Naive thymus-derived CD8-positive, alpha-beta T cell (primary cell): ENCODE measurements at places on chromosomes 4 and X.

GRCh38 chr4:30904215-30904555 lies 184.0 kb downstream of the PCDH7 start:
- no peak for DNase-seq
- H3K4me1 ChIP-seq, result no peaks in the 10 kb centered on the region
- H3K36me3 ChIP-seq, result no peaks in the 10 kb centered on the region
- no peak overlapping the region for H3K4me3 ChIP-seq

GRCh38 chr4:158996669-158997074 lies 106.2 kb upstream of the RAPGEF2 start:
- no peak overlapping the region for H3K27ac ChIP-seq
- DNase-seq, result no peak
- no peaks in the 10 kb centered on the region for H3K36me3 ChIP-seq
- H3K27me3 ChIP-seq, result no peaks in the 10 kb centered on the region
- H3K4me3 ChIP-seq, result no peak overlapping the region
- H3K4me1 ChIP-seq, result no peaks in the 10 kb centered on the region

DNA sequence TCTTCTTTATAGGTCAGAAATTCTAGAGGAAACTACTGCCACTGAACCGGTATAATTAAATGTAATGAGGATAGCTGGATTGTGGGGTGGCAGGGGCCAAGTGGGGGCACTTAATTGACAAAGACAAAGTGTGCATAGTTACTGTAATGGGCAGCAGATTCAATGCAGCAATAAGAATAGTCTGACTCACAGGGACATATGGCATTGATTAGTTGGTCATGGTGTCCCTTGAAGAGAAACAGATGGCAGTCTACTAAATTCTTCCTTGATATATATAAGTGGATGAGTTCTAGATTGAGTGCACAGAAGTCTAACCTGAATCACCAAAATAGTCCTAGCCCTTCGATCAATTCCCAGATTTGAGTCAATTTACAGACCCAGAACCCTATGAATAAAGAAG lies 31.6 kb downstream of the ETDC start:
- no peak for DNase-seq
- peaks cover 74% of the 10 kb centered on the region for H3K4me1 ChIP-seq
- H3K36me3 ChIP-seq, result peaks cover 7% of the 10 kb centered on the region
- H3K27ac ChIP-seq, result no peak overlapping the region

GRCh38 chrX:103562801-103563200 lies 22.5 kb upstream of the TCEAL4 start:
- H3K36me3 ChIP-seq, result no peaks in the 10 kb centered on the region
- H3K27me3 ChIP-seq, result no peaks in the 10 kb centered on the region
- no peak overlapping the region for H3K4me3 ChIP-seq
- no peaks in the 10 kb centered on the region for H3K4me1 ChIP-seq
- no peak for DNase-seq

DNA sequence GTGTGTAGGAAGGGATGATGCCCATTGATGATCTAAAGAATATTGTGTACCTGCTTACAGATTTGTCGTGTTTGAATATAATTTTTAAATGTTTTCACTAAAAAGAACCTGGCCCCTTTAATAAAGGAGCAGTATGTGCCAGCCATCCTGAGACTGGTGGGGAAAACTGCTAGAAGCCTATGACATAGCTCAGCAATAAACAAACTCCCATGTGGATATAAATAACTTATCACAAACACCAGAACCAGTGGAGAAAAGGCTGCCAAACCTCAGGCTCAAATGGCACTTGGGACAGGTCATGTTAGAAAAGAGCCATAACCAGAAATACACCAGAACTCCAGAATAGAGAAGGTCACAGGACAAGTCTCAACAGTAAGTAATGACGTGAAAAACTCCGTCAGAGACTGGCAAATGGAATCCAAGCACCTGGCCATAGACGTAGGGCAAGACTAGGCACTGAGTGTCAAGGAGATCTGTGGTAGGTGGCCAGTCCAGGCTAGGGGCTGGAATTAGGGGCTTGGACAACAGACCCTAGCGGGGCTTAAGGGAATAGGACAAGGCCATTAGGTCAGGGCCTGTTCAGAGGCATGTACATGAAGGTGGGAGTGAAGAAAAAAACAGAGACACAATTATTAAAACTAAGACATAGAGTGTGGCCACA lies 11.7 kb upstream of the QRFPR start:
- no peak overlapping the region for H3K27ac ChIP-seq
- no peak for DNase-seq
- no peak overlapping the region for H3K4me3 ChIP-seq
- no peaks in the 10 kb centered on the region for H3K4me1 ChIP-seq
- H3K27me3 ChIP-seq, result peaks cover 23% of the 10 kb centered on the region

- no peak overlapping the region for H3K27ac ChIP-seq
- no peak overlapping the region for H3K4me3 ChIP-seq
- H3K4me1 ChIP-seq, result no peaks in the 10 kb centered on the region
- DNase-seq, result no peak
- no peaks in the 10 kb centered on the region for H3K36me3 ChIP-seq
These were observed 9.5 kb upstream of the BMP2K start for GRCh38 chr4:78766650-78767049.

GRCh38 chrX:134172588-134173259 lies 64.3 kb upstream of the CCDC160 start:
- peak; percentile 35 for DNase-seq
- H3K27ac ChIP-seq, result peak overlapping the region; percentile 56
- H3K4me1 ChIP-seq, result peaks cover 12% of the 10 kb centered on the region
- peak overlapping the region; percentile 90 for H3K4me3 ChIP-seq
- H3K27me3 ChIP-seq, result peaks cover 3% of the 10 kb centered on the region
- no peaks in the 10 kb centered on the region for H3K36me3 ChIP-seq

GRCh38 chr4:87541521-87541920 lies 12.3 kb upstream of the SPARCL1 start:
- DNase-seq, result no peak
- no peaks in the 10 kb centered on the region for H3K36me3 ChIP-seq
- H3K27ac ChIP-seq, result no peak overlapping the region
- no peaks in the 10 kb centered on the region for H3K27me3 ChIP-seq

DNA sequence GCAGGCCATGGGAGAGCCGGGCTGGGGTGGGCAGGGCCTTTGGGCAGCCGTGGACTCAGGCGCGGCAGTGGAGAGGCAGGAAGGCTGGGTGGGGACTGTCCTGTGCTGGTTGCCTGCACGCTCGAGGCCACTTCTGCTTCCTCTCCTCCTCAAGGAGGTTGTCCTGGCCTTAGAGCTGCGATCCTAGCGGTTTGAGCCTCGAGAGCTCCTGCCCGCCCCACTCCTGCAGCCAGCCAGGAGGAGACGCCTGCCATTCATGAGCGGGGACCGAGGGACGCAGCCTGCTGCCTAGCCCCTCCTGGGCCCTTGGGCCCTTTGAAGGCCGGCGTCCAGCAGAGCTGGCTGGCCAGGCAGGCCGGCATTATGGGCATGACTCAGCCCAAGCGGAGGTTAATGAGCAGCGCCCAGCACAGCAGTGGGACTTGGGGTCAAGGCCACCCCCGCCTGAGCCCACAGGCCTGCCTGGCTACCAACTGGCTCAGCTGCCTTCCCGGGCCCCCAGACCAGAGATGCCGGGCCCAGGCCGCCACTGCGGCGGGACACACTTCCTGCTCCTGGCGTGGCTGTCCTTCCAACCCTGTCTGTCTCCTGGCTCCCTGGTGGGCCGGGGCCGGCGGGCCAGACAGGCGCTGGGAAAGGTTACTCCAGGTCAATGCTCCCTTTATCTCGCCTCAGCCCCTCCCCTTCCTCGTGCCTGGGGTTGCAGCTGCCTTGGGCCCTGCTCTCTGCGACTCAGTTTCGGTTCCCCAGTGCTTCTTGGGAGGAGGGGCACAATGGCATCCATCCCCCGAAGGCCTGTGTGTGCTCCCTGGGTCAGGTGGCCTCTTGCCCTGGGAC lies 1.8 kb downstream of the ABCD1 start:
- H3K27ac ChIP-seq, result peak overlapping the region; percentile 57
- H3K4me3 ChIP-seq, result peak overlapping the region; percentile 64
- peak; percentile 16 for DNase-seq

DNA sequence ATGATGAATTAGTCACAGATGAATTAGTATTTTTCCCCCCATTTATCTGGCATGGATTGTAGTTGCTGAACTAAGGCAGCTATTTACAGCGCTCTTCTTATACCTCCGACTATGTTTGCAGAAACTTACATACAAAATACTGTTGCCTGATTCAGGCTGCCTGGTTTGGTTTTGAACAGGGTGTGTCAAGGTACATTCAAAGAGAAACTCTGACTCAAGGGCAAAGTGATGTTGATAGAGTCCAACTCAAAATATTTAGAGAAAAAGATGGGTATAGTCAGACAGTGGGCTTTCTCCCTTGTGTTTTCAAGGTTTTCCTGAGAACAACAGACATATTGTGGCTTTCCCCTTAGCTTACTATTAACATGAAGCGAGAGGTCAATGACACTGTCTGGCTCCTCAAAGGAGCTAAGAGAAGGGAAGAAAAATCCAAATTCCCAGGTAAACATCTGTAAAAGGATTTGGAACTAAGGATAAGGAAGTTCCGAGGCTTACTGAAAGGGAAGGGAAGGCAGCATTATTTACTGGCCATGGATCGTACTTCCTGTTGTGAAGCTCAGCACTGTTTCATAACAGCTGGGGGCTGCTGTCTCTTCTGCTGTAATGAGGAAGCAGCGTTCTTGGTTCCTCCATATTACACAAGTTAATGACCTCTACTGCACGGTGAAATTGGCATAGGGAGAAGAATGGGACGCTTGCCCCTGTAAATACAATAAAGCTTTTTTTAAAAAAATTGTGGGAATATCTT lies 30.9 kb downstream of the FAM9C start:
- H3K4me1 ChIP-seq, result peaks cover 70% of the 10 kb centered on the region
- no peaks in the 10 kb centered on the region for H3K36me3 ChIP-seq
- H3K27ac ChIP-seq, result peak overlapping the region; percentile 83
- peak overlapping the region; percentile 66 for H3K4me3 ChIP-seq
- no peak for DNase-seq

- H3K27me3 ChIP-seq, result no peaks in the 10 kb centered on the region
- no peak overlapping the region for H3K4me3 ChIP-seq
These were observed 1.6 kb downstream of the RPL34 start for GRCh38 chr4:108622022-108622421.

GRCh38 chr4:40486534-40486933 lies 143.1 kb downstream of the RBM47 start:
- no peaks in the 10 kb centered on the region for H3K27me3 ChIP-seq
- DNase-seq, result no peak
- peaks cover 8% of the 10 kb centered on the region for H3K36me3 ChIP-seq
- no peak overlapping the region for H3K27ac ChIP-seq
- H3K4me3 ChIP-seq, result no peak overlapping the region

- H3K4me3 ChIP-seq, result no peak overlapping the region
- H3K27ac ChIP-seq, result no peak overlapping the region
- no peaks in the 10 kb centered on the region for H3K27me3 ChIP-seq
- no peaks in the 10 kb centered on the region for H3K36me3 ChIP-seq
- DNase-seq, result no peak
These were observed 287.7 kb downstream of the BMPR1B start for GRCh38 chr4:95045429-95045828.

DNA sequence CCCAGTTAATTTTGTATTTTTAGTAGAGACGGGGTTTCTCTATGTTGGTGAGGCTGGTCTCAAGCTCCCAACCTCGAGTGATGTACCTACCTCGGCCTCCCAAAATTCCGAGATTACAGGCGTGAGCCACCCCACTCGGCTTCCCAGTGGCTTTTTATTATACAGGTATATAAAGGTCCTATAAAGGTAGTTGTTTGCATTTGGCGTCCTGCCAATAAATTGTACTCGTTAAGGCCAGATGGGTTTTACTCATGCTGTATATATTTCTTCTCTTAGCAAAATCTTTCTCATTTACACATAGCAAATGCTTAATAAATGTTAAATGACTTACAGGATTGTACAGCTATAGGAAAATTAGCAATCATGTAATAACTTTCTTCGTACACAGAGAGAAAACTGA lies 6.9 kb downstream of the SHROOM3 start:
- no peaks in the 10 kb centered on the region for H3K36me3 ChIP-seq
- H3K4me1 ChIP-seq, result no peaks in the 10 kb centered on the region
- peaks cover 12% of the 10 kb centered on the region for H3K27me3 ChIP-seq
- H3K4me3 ChIP-seq, result no peak overlapping the region
- no peak overlapping the region for H3K27ac ChIP-seq
- DNase-seq, result no peak

- no peak overlapping the region for H3K27ac ChIP-seq
- H3K36me3 ChIP-seq, result peaks cover 11% of the 10 kb centered on the region
- H3K4me3 ChIP-seq, result no peak overlapping the region
- no peak for DNase-seq
- no peaks in the 10 kb centered on the region for H3K27me3 ChIP-seq
These were observed 45.0 kb upstream of the TNIP3 start for GRCh38 chr4:121209171-121209570.

GRCh38 chr4:72896515-72896914 lies 173.0 kb downstream of the COX18 start:
- H3K27me3 ChIP-seq, result peaks cover 10% of the 10 kb centered on the region
- H3K4me1 ChIP-seq, result no peaks in the 10 kb centered on the region
- DNase-seq, result no peak
- H3K27ac ChIP-seq, result no peak overlapping the region
- H3K4me3 ChIP-seq, result no peak overlapping the region

DNA sequence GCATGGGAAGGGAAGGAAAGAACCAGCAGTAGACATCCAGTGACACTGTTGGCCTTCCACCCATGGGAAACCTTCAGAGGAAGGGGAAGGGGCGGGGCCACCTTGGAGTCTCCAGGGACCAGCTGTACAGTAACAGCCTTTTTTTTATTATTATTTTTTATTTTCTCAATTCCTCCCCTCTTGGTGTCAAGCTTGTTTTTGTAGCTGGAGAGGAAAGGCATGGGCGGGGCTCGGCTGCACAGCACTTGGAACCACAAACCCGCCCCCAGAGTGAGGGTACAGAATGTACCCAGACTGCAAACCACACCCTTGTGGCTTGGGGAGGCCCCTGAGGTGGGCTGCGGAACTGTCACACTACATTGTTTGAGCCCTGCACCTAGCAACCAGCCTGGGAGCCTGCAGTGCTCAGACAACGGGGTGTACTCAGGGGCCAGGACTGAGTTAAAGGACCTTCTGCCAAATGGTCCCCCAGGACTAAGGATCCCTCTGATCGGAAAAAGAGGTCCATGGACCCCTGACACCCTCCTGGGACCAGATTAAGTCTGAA lies 45.7 kb downstream of the PRPS1 start:
- peak overlapping the region; percentile 87 for H3K4me3 ChIP-seq
- peaks cover 56% of the 10 kb centered on the region for H3K4me1 ChIP-seq
- H3K27ac ChIP-seq, result peak overlapping the region; percentile 98
- peak; percentile 96 for DNase-seq
- no peaks in the 10 kb centered on the region for H3K27me3 ChIP-seq

DNA sequence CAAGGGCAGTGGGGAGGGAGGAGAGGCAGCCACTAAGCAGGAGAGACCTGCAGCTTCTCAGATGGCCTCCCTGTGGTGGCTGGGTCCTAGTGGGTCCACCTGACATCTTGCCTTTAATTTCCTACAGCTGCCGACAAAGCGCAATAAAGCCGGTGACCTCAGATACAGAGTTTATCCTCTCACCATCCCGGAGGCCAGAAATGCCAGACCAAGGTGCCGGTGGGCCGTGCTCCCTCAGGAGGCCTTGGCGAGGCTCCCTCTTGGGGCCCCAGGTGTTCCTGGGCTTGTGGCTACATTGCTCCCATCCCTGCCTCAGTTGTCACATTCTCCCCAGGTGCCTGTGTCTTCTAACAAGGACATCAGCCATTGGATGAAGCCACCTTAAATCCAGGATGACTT lies 103.0 kb downstream of the ADRA2C start:
- peaks cover 6% of the 10 kb centered on the region for H3K4me1 ChIP-seq
- no peak overlapping the region for H3K4me3 ChIP-seq
- no peaks in the 10 kb centered on the region for H3K36me3 ChIP-seq
